ENCODE measurements at places on chromosomes 4 and X.

GRCh38 chr4:85050736-85051135, 84.2 kb upstream of the WDFY3 start:
- DNase-seq, result no peak

DNA sequence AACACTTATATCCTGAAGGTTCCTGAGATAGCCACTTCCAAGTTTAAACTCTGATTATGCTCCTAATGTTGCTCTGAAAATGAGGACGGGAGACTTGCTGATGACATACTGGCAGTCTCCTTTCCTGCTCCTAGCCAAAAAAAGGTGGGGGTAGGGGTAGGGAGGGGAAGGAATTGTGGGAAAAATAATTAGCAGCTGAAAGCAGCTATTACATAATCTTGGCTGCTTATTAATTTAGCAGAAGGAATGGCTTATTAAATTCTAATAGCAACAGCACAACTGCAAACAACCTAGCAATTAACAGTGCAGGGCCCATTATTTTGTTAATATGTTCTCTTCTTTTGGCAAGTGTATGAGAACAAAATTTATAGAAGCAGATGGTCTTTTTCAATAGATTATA, 2.0 kb upstream of the AP1S2 start:
- no peak for DNase-seq

- peak; percentile 79 for DNase-seq
Measured at GRCh38 chr4:112978691-112979472, 70.6 kb upstream of the ANK2 start.

DNA sequence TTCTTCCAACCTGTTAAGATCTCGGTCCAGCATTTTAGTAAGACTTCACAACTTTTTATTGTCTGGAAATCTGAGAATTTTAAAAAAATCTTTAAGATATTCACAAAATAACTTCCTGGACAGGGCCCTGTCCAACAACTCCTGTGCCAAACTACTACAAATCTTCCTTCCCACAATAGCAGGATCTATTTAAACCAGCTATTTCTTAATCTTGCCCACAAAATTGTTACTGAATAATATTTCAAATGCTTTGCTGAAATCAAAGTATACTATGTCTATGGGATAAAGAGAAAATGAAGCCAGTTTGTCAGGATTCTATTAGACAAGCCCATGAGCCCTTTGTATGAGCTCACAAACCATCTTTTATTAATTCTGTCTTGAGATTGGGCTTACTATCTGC, 104.1 kb upstream of the DDIT4L start:
- no peak for DNase-seq

GRCh38 chr4:80266253-80266901, at the start of gene FGF5:
TSS of gene FGF5 (plus strand) at chr4:80266664. CDS start at chr4:80266825, 161 bp downstream.
- DNase-seq, result peak; percentile 96

DNA sequence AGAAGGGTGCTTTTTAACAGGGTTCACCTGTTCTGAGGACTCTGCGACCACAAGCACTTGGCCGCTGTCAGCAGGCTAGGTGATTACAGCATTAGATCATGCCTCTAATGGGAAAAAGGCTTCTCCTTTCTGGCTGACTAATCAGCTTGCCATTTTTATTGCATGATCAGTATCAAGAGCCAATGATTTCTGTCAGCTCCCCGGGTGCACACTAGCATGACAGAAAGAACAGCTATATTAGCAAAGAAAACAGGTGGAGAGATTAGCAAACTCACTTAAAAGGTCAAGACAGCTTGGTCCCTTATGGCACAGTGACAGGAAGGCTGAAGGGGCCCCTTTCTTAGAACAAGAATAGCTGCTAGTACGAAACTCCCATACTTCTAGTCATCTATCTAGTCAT, 170.0 kb downstream of the SMIM20 start:
- DNase-seq, result peak; percentile 88

GRCh38 chr4:8552024-8552423, 28.2 kb upstream of the GPR78 start:
- DNase-seq, result no peak

DNA sequence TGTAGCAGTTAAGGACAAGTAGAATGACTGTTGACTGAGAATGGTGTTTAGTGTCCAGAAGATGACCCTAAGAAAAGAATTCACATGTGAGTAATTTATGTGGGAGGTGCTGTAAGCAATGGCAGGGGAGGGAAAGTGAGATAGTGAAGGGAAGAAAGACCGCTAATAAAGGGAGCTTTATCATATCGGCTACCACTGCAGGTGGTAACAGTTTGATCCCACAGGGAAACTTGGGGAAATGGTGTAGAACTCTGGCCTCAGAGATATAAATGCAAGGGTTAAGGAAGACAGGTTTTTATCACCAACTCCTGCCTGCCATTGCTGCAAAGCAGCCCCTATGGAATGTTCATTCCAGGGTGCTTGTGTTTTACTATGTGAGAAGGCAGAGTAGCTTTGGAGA, 489.6 kb downstream of the STPG2 start:
- no peak for DNase-seq

DNA sequence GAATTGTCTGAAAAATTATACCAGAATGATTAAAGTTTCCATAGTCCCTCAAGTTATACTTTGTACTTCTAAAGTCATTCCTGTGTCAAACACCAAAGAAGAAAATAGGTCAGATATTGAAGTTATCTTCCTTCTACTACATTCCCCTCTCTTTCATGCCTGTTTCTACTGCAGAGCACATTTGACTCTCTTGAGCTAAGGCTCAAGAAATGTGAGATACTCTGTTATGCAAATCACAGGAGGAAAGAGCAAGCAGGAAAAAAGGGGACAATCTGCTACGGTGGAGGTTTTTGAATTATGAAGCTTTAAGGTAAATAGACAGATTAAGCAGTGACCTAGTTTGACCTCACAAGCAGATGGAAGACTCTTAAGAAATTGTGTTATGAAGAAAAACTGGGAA, 198.9 kb upstream of the LDB2 start:
- no peak for DNase-seq
